ENCODE measurements at places on chromosomes 2 and 18.

DNA sequence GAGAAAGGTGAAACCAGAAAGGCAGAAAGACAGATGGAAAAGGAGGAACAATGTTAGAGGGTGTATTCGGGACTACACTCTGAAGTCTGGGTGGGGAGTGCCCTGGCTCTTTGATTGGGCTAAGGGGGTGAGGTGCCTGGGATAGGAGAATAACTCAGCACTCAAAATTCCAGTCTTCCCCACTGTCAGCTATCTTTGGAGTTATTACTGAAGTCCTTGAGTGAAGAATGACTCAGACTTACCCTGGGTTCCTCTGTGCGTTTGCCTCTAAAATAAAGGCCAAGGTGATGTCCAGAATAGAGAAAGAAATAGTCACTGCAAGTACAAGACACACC is 151.8 kb upstream of the SERPINE2 start:
- no peak for DNase-seq

- no peak for DNase-seq
Observed at GRCh38 chr2:8642366-8643068, 39.3 kb upstream of the ID2 start.

GRCh38 chr2:54332386-54332785 is 76.4 kb upstream of the TSPYL6 start:
- no peak for DNase-seq

- no peak for DNase-seq
Observed at GRCh38 chr2:20667151-20667530, 197 bp downstream of the GDF7 start.

- no peak for DNase-seq
Observed at GRCh38 chr2:11245322-11245721, 90.1 kb downstream of the SLC66A3 start.

DNA sequence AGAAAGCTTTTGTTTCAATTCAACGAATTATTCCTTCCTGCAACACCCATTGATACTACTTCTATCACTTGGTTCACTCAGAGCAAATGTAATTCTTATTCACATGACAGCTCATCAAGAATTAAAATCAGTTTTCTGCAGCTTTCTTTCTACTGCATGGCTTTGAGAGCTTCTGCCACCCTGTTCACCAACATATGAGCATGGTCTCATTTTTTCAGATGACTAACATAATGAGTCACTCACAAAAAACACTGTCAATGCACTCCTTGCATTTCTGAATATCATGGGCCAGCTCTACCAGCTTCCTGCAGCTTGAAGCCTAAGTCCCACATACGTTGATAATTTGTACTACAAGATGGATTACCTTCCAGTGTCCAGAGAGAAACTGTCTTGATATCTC is 342.9 kb downstream of the LRATD1 start:
- no peak for DNase-seq

- DNase-seq, result no peak
Observed at GRCh38 chr18:35753306-35753910, 171.9 kb downstream of the GALNT1 start.

GRCh38 chr2:226114436-226114835 is 685.2 kb downstream of the IRS1 start:
- no peak for DNase-seq

DNA sequence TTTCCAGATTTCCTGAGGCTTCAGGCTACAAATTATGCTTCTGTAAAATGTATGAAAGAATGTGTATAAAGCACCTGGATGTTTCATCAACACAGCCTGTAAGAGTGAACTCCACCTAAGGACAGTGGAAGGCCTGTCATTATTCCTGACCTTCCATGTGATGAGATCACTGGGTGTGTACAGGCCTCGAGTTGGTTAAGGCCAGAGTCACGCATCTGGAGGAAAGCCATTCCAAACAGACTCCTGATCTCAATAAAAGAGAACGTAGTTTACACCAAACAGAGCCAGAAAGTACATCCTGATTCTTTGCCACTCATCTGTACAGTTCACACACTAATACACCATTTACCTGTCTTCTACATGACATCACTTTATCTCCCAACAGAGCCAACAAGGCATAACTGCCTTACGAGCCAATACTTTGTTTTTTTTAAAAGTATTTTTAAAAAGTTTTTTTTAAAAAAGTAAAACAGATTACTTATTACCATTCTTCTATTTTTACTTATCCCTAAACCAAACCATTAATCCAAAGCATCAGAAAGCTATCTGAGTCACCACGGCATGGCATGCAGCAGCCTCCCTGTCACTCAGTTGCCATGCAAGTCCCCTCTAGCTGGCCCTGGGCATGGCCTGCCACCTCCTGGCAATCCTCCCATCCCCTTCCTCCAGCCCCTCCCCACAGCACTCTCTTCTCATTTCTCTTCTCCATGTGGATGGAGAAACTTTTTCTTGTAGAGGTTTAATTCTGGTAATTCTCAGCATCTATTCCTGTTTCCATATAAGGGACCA is 78.8 kb upstream of the TFCP2L1 start:
- DNase-seq, result no peak
